ENCODE measurements at places on chromosomes 12 and 14.

- no peak for DNase-seq
Observed at GRCh38 chr12:42234970-42235369, 3.1 kb downstream of the YAF2 start.

DNA sequence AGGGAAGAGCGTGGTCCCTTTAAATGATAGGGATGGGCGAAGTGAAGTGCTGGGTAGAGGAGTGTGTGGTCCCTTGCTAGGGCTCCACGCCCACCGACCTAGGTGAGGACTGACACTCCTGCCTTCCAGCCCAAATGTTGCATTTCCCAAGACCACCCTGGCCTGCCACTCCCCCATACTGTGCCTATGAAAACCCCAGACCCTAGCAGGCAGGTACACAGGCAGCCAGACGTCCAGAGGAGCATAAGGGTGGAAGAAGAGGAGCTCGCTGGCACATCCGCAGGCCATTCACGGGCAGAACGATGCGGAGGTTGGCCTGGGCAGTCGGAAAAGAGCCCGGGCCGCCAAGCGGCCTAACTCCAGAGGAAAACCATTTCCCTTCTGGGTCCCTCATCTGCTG lies 817 bp upstream of the IPO8 start:
- no peak for DNase-seq

GRCh38 chr12:120678572-120678971 lies 8.4 kb upstream of the MLEC start:
- no peak for DNase-seq

DNA sequence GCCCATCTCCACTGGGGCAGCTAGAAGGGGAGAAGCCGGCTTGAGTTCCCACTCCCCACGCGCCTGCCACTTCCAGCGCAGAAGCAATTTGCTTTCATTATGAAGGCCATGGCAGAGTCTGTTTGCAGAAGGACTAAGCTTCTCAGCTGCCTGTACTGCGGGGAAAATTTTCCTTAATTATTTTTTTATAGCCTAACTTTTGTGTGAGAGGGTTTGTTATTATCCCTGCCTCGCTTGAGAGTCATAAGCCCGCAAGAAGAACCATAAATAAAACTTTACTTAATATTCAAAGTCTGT lies 56.0 kb upstream of the DLK1 start:
- DNase-seq = no peak

DNA sequence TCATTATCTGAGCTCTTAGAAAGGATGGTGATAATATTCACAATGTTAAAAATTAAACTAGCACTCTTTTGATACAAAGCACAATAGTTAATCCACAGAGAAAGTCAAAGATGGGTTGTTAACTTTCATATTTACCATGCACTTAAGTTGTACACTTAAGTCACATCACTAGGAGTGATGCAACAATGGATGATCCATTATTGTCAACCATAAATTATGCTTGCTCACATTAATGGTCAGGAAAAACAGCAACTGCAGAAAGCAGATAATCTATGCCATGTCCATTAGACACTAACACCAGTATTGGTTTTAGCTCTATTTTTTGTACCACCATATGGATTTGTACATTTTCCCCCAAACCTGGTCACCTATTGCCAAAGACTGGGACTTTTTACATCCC lies 195.5 kb downstream of the FOXA1 start:
- no peak for DNase-seq

DNA sequence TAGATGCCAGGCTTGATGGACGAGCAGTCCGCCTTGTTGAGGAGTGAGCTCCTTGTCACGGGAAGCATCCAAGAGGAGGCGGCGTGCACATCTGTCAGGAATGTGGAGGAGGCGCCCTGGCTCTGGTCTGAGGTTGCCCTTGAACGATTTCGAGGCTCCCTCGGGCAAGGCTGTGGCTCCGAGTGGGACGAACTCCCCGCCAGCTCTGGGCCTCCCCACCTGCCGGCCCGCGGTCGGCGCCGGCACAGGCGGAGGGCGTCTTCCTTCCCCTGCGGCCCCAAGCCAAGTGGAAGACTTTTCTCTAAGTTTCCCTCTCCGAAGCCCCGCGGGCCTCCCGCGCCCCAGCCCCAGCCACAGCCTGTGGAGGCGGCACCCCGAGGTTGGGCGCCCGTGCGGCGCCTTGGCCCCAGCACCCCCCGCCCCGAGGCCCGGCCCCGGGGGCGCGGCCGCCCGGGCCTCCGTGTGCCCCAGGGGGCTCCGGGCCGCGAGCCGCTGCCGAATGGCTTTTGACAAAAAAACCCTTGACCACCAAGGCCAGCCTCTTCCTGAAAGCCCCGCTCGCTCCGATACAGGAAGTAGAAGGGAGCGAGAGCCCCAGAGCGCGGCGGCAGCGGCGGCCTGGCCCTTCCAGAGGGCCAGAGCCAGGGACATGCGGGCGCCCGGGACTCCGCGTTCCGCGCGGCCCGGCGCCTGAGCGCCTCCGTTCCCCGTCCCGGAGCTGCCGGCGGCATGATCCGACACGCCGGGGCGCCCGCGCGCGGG lies at the start of gene RIN3:
Gene RIN3 (plus strand): TSS at position 578 of the 762 bp plus-strand sequence. CDS start 152 bp downstream, at position 730.
- DNase-seq = no peak

DNA sequence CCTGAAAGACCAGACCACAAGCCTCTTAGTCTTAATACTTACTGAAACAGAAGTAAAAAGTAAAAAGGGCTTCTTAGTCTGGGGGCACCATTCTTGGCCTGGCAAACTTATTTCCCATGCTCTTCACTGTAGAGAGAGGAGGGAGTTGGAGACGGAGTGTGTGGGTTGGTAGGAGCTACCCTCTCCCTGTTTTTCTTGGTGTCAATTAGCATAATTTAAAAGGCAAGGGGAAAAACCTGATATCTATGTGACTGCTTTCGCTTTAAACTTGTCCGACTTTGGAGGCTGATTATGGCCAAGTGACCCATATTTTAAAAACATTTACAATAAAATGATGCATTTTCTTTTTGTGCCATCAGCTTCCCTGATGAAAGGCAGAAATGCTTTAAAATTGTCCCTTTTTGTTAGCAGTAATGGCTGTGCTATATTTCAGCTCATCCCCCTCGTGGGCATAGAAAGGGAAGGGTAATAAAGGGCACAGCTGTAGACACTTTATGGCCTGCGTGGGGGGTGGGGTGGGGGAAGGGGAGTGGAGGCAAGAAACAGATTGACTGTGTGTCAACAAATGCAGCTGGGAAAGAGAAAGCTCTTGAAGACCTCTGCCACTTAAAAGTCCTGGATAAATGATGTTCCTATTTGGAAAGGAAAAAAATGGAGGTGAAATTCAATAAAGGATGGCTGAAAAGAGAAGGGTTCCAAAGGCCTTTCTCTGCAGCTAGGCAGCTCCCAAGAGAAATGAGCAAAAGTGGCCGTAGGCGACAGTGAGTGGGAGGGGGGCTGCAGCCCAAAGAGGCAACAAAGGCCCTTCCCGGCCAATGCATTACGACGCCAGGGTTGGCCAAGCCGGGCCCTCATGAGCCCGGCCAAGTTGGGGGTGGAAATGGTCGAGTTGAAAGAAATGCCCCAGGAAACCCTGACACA lies 57.5 kb upstream of the TMEM263 start:
- peak; percentile 1 for DNase-seq

DNA sequence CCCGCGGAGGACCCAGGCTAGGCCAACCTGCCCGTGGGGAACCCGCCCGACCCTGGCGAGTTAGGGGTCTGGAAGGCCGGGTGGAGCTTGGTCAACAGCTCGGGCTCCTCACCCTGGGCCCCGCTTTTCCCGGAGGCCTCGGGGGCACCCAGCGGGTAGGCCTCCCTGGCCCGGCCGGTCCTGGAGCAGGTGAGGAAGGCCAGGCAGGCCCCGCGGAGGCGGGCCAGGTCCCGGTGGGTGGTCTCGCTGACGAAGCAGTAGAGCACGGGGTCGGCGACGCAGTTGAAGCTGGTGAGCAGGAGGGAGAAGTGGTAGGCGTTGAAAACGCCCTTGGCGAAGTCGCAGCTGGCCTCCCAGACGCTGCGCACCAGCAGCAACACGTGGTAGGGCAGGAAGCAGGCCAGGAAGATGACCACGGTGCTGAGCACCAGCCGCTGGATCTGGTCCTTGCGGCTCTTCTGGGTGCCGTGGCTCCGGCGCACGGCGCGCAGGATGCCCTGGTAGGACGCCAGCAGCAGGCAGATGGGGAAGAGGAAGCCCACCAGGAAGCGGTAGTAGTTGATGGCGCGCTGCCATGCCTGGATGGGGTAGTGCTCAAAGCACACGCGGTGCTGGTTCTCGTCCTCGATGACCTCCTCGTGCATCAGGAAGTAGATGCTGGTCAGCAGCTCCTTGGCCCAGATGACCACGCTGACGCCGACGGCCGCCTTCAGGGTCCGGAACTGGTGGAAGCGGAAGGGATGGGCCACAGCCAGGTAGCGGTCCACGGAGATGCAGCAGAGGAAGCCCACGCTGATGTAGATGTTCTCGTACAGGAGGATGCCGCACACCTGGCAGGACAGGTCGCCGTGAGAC lies 10.3 kb downstream of the GPR68 start:
- no peak for DNase-seq

GRCh38 chr12:57886542-57886941 lies 40.0 kb upstream of the CTDSP2 start:
- no peak for DNase-seq

GRCh38 chr14:37063467-37064240 lies 108.8 kb downstream of the SLC25A21 start:
- DNase-seq = no peak

- no peak for DNase-seq
Observed at GRCh38 chr12:116672842-116673516, 64.9 kb downstream of the SPRING1 start.

DNA sequence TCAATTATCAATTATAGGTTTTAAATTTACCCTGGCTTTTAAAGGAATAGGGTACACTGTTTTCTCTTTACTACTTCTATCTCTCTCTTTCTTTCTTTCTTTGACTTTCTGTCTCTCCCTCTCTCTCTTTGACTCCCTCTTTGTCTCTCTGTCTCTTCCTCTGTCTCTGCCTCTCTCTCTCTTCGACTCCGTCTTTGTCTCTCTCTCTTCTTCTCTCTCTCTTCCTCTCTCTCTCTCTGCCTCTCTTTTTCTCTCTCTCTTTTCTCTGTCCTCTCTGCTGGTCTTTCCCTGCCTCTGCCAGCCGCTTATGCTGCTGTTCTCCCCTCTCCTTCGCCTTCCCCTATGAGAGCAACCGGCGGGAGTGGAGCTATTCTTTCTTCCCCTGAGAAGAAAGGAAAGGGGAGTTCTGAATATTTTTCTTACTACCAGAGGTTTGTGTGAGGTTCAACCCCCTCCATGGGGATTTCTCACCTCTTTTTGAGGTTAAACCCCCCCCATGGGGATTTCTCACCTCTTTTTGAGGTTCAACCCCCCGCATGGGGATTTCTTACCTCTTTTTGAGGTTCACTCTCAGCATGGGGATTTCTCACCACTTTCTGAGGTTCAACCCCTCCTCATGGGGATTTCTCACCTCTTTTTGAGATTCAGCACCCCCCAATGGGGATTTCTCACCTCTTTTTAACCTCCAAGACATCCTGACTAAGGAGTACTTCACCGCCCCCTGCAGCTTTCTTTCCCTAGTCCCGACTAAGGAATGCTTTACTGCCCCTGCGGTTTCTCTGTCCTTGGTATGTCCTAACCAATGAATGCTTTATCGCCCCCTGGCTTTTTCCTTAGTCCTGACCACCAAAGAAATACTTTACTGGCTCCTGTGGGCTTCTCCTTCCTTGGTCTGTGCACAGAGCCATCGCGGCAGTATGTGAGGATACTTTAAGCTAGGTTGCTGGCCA lies 27.4 kb upstream of the DDHD1 start:
- no peak for DNase-seq

DNA sequence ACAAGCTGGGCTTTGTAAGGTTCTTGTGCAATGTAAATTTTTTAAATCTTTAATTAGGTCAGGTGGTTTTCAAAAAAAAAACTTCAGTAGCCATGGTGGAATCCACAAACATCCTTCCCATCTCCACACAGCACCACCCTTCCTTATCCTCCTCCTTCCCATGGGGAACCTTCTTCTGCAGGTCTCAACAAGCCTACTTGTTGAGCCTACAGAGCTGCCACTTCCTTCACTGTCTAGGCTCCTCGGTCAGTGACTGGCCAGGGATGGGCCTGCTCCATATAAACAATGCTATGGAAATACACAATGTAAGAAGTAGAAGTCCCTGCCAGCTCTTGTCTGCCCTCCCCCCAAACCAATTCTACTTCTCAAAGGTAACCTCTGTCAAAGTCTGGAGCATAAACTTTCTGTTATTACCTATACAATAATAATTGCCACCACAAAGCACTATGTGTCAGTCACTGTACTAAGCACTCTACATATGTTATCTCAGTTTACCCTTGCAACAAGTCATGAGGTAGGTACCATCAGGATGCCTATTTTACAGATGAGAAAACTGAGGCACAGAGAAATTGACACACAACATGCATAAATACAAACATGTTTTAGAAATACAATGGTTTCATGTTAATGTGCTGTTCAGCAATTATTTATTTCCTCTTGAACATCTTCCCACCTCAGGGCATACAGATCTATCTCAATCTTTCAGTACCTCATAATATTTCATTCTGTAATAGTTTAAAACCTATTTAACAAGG lies 17.4 kb downstream of the LIMA1 start:
- no peak for DNase-seq

DNA sequence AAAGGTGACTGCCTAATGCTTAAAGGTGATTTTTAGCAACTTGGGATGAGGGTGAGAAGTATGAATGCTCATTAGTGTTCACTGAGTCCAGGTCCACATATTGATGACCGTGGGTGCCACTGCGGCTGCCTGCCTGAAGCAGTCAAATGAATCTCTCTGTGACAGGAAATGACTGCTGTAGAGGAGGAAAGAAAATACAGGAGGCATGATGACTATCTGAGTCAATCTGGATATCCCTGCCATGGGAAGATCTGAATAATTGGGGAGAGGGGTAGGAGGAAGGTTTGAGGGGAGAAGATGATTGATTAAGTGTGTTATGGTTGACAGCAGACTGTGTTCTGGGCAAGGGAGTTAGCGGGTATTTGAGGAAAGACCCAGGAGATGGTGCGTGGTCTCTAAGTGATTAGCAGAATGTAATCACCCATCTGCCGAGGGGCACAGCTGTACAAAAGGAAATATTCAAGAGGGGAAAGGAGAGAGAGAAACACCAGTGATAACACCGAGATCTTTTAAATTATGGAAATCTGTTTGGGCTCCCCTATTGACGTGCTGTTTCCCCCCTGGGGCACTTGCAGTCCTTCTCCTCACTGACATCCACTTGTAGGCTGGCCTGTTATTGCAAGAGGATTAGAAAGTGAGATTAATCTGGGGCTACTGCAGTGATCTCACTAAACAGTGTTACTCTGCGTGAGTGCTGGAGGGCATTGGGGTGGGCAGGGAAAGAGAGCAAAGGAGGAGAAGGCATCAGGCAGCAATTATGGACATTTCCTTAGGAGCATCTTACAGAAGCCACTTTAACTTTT lies 97.7 kb downstream of the AKAP6 start:
- no peak for DNase-seq

DNA sequence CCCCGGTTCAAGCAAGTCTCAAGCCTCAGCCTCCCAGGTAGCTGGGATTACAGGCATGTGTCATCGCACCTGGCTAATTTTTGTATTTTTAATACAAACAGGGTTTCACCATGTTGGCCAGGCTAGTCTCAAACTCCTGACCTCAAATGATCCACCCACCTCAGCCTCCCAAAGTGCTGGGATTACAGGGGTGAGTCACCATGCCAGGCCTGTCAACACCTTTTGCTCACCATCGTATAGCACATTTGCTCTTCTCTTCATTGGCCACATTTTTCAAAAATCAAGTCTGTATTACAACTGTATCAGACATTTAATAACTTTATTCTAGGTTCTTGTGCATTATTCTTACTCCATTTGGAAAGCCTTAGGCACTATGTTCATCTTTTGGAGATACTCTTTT lies 50.3 kb downstream of the BCAT1 start:
- DNase-seq = no peak

Data from NCI-H1694 treated with DMSO at 0.1 percent for 48 hours (cell line).